Suprapubic skin (tissue), 4 donors: ENCODE measurements at places on chromosomes 12 and 14.
A peak's percentile ranks its signal among the peaks of the same experiment; 100 is the strongest.

GRCh38 chr14:100577321-100577985 is 9.8 kb downstream of the BEGAIN start:
- DNase-seq: no peak

DNA sequence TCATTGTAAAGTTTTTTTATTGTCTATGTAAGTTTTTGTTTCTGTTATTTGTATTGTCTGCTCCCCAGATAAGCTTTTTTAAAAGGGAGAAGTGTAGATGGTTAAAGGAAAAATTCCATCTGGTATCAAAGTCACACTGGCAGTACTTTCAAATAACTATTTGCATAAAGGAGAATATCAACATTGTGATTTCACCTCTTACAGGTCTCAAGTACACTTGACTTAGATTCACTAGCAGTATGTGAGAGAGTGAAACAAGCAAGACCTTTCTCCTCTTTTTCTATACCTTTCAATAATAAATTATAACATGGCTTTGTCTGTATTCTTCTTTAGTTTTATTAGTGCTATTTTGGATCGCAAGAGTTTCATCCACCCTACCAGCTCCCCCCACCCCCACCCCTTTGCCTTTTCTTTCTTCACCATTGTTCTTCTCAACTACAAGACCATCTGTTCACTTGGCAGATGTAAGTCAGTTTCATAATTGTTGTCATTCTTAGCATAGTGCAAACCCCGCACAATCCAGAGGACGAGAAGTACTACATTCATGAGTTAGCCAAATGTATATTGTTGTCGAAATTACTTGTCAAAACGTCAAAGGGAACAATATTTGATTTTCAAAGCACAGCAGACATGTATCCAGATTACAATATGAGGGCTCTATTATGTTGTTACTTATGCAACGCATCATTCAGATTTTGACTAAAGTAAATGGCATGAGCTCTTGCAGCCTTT is 602.7 kb upstream of the FLRT2 start:
- no peak for DNase-seq

GRCh38 chr14:24334431-24335291 is at the start of gene ADCY4:
Gene ADCY4, minus strand, starts transcription at chr14:24335071. Its CDS starts 419 bp downstream, at chr14:24334652.
- peak; percentile 64 for DNase-seq

- no peak for DNase-seq
Observed at GRCh38 chr14:73269729-73270531, 32.6 kb downstream of the PAPLN start.

- no peak for DNase-seq
Observed at GRCh38 chr12:45121224-45121623, 70.3 kb upstream of the DBX2 start.

GRCh38 chr14:79016828-79017505 is 846.8 kb downstream of the NRXN3 start:
- DNase-seq: no peak

DNA sequence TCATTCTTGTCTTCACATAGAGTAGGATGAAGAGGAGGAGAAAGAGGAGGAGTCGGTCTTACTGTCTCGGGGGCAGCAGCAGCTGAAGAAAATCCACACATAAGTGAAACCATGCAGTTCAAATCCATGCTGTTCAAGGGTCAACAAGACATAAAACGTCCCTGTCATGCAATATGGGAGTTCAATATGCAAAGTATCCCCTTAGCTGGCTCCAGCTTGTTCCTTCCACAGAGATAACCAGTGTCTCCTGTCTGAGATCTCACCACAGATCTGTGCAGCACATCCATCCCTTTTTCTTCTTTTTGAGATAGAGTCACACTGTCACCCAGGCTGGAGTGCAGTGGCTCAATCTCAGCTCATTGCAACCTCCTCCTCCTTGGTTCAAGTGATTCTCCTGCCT is 357.5 kb downstream of the GALC start:
- no peak for DNase-seq

GRCh38 chr14:100330388-100330931 is 7.3 kb downstream of the SLC25A47 start:
- no peak for DNase-seq

GRCh38 chr12:105324704-105325103 is 5.8 kb upstream of the C12orf75 start:
- no peak for DNase-seq

DNA sequence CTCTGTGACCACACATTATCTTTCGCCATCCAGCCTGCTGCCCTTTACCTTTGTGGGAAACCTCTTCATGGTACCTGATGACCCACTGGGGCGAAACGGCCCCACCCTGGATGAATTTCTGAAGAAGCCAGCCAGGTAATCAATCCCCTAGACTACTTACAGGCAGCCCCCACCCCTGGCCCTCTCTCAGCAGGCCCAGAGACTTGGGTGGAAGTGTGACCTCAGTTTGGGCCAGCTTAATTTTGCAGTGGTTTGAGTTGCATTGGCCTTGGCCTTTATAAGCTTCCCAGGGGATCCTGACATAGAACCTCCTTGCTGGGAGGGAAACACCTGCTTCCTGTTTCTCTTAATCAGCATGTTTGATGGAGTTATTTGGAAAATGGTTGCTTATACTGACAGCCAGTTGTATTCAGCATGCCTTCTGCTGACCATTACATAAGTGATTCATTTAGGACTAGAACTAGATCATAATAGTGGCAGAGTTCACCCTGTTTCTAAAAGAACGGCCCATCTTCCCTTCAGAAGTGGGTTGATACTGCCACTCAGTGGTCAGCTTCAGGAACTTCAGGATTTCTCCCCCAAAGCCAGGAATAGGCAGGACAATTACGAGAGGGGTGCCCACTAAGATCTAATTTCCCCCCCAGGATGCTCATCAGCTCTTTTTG is 6.1 kb downstream of the SDR39U1 start:
- DNase-seq: peak; percentile 61

- DNase-seq: no peak
Observed at GRCh38 chr12:70043490-70044138, 199.6 kb upstream of the CNOT2 start.

DNA sequence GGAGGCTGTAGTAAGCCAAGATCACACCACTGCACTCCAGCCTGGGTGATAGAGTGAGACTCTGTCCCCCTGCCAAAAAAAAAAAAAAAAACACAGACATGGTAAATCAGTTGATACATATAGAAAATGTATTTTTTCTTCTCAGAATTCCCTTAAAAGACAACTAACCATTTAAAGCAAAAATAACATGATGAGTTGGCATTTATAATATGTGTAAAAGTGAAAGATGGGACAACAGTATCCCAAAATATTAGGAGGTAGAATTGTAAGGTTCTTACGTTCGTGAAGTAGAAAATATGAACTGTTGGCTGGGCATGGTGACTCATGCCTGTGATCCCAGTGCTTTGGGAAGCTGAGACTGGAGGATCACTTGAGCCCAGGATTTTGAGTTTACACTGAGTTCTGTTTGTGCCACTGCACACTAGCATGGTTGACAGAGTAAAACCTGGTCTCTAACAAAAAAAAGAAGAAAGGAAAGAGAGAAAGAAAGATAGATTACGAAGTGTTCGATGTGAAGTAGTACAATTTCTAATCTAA is 296.7 kb downstream of the FBXL14 start:
- no peak for DNase-seq

DNA sequence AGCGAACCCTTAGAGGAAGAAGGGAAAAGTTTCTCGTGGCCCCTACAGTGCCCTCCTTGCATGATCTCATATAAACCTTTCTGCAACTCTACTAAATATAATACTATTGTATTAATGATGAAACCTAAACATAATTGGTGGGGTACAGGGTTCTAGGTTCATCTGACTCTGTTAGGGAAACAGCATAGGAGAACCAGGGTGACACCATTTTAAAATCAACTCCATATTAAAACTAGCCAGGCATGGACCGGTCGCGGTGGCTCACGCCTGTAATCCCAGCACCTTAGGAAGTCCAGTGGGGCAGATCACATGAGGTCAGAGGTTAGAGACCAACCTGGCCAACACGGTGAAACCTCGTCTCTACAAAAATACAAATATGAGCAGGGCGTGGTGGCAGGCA is 15.0 kb upstream of the RND1 start:
- no peak for DNase-seq

DNA sequence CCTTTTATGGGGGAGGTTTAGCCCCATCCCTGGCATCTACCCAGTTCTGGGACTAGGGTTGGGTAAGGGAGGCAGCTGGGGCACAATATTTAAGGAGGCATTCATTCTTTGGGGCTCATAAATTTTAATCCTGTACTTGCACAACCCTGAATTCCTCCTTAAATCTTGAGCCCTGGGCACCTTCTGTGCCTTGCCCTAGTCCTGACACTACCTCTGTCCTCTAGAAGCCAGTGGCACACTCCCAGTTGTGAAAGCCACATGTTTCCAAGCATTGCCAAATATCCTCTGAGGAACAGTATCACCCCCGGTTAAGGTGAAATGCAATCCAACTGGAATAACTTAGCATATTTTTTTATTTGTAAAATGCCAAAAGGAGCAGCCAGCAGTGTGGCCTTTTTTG is 36.6 kb downstream of the SLC16A7 start:
- DNase-seq: no peak

DNA sequence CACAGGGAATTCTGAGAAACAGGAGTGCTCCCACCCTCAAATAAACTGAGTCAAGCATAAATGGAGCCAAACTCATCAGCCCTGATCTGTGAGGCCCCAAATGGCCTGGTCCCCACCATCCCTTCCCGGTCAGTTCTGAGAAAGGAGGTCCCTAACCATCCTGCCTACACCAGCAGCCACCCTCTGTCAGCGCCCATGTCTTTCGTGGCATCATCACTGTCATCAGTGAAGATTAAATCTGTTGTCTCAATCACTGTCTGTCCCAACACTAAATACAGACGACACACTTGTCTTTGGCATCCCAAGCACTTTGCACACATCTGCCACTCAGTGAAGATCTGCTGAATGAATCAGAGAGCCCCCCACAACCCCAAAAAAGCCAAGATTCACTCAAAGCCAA is 22.4 kb downstream of the VPS37B start:
- peak; percentile 59 for DNase-seq

DNA sequence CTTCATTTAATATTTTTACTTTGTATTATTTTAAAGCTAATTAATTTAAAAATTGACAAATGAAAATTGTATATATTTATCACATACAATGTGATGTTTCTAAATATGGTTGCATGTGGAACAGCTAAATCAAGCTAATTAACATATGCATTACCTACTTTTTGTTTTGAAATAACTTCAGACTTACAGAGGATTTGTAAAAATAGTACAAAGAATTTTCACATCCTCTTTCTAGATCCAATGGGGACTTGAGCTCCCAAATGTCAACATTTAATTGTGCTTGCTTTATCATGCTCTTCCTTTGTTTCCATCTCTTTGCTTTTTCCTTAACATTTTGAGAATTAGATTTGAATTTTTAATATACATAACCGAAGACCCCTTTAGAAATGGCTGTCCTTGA is 6.6 kb downstream of the DCD start:
- DNase-seq: no peak

- no peak for DNase-seq
Observed at GRCh38 chr14:42862114-42862513, 1255.4 kb downstream of the LRFN5 start.

DNA sequence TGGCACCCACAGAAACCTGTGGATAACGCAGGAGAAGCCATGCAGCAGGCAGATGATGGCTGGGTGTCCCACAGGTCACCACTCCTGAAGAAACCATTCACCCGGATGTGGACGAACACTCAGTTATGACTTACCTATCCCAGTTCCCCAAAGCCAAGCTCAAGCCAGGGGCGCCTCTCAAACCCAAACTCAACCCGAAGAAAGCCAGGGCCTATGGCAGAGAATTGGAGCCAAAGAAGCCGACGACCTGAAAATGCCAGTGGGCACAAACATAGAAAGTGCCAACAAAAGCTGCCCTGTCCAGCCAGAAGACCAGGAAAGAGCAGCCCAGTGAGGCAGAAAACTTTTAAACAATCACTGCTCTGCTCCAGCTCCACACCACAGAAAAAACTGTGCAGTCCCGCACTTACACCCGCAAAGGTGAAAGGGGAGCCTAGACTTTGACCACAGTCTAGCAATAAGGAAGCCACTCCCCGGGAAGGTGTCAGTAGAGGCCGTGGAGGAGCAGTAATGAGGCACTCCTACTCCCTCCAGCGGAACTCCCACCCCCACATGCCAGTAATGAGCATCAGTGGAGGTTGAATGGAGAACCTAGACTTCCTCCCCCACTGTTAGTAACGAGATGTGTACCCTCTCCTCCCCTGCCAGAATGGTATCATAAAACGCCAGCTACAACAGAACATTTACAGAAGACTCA is 6.0 kb upstream of the ACVRL1 start:
- DNase-seq: peak; percentile 5

- no peak for DNase-seq
Observed at GRCh38 chr14:50740856-50741255, 72.8 kb upstream of the SAV1 start.

DNA sequence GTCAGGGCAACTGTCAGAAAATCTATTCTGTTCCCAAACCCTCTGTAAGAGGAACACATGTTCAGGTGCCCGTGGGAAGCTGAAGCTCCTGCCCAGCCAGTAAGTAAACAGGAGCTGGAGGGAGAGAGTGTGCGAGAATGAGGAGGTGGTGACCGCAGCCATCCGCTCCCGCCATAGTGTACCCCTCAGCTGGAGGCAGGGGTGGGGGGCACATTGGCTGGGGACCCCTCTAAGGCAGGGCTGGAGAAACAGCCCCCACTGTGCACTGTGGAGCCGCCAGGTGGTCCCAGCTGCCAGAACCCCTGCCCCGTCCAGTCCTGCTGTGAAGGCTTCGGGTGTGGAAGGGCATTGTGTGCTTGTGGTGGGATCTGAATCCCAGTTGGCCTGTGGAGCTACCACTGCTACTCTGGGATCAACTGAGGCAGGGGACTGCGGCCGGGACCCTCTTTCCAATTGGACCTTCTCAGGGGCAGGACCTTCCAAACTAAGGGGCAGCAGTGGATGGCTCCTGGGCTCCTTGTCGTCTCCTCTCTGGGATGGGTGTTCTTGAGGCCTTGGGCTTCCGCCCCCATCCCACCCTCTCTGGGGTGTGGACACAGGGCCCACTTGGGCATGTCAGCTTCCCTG is 59.6 kb downstream of the TSPAN9 start:
- DNase-seq: no peak

GRCh38 chr12:8697476-8698131 is at the start of gene RIMKLB:
Gene RIMKLB, plus strand, starts transcription at chr12:8697991. Its CDS starts 15,876 bp downstream, at chr12:8713867.
- DNase-seq: peak; percentile 85

- no peak for DNase-seq
Observed at GRCh38 chr14:30641207-30641606, 19.1 kb downstream of the SCFD1 start.

GRCh38 chr14:30195941-30196340 is 268.3 kb upstream of the PRKD1 start:
- no peak for DNase-seq

DNA sequence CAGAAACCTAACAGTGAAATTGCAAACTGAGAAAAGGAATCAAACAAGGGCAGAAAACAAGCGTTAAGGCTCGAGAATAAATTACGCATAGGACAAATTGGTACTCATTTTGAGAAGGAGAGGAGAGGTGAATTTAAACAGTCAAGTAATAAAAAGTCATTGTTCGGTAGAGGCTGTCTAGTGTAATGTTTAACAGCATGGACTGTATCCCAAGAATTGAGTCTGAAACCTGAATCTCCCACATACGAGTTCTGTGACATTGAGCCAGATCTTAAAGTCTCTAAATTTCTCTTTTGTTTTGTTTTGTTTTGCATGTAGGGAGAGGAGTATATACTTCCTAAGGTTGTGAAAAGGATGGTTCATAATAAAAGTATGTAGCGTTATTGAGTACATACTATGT is 216.5 kb upstream of the BTG1 start:
- no peak for DNase-seq

- no peak for DNase-seq
Observed at GRCh38 chr12:93214523-93215289, 163.0 kb upstream of the NUDT4 start.
